Smooth muscle cell of bladder (primary cell): ENCODE measurements at places on chromosomes 5 and 9. TPM values are rescaled to one million over a fixed set of nuclear protein-coding genes. Genes with fewer than 3 reads are reported as not detected.

The GNE gene
- 21.3 and 22.6 TPM in 2 replicates for total RNA-seq

The FAM81B gene
- total RNA-seq: not detected in 2 replicates

The PITX1 gene
- 88.2 and 208 TPM in 2 replicates for total RNA-seq

The GTF3C5 gene
- 30.3 and 32.6 TPM in 2 replicates for total RNA-seq
